Tracheal epithelial cell (primary cell): ENCODE measurements at places on chromosomes 11 and 22. TPM values are rescaled to one million over a fixed set of nuclear protein-coding genes. Genes with fewer than 3 reads are reported as not detected.

The RBM7 gene
- 11.1 and 31.1 TPM in 2 replicates for total RNA-seq

The MUC2 gene
- total RNA-seq = not detected in 2 replicates

The SCT gene
- total RNA-seq = not detected in 2 replicates

The DDX10 gene
- total RNA-seq = 25.3 and 34.5 TPM in 2 replicates

The MUC6 gene
- total RNA-seq = not detected in 2 replicates
